ENCODE measurements at places on chromosomes 4 and X. TPM values are rescaled to one million over a fixed set of nuclear protein-coding genes. Genes with fewer than 3 reads are reported as not detected.

DNA sequence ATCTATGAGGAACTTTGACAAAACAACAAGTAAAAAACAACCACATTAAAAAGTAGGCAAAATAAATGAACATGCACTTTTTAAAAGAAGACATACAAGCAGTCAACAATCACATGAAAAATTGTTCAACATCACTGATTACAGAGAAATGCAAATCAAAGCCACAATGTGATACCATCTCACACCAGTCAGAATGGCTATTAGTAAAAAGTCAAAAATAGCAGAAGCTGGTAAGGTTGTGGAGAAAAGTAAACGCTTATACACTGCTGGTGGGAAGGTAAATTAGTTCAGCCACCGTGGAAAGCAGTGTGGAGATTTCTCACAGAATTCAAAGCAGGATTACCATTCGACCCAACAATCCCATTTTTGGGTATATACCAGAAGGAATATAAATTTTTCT is 17.0 kb upstream of the LNX1 start:
- no peak for DNase-seq

- DNase-seq, result no peak
Observed at GRCh38 chrX:15129412-15129811, 140.5 kb downstream of the ASB9 start.

- no peak for DNase-seq
Observed at GRCh38 chr4:31097999-31098398, 377.8 kb downstream of the PCDH7 start.

DNA sequence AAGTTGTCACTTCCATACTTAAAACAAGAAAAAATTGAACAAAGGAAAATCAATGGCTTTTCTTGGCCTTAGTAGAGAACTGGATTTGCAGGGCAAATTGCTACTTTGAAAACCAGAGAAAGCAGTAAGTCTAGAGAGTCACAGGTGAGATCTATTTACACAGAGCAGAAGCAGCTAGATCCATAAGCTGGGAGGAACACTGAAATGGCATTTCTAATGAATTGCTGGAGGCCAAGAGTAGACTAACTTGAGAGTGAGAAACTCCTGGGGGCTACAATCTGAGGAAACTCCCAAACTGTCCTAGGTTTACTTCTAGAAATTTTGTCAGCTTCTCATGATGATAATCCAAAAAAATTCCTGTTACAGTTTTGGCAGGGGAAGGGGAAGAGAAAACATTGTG is 133.3 kb downstream of the SPCS3 start:
- DNase-seq, result no peak

DNA sequence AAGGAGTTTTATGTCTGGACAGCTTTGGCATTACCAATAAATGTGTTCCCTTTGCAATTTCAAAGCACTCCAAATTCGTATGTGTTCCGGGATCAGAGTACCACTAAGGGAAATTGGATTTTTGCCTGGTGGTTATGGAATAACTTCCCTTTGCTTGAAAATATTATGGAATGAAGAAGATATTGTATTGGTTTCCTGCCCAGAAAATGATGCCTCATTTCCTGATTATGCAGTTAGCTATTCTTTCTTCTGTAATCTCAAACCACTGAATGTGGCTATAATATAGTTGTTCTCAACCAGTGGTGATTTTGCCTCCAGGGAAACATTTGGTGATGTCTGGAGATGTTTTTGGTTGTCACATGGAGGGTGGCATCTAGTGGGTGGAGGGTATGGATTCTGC is 142.9 kb downstream of the PCDH7 start:
- peak; percentile 83 for DNase-seq

GRCh38 chrX:110401135-110401534 is 42.5 kb downstream of the RTL9 start:
- no peak for DNase-seq

DNA sequence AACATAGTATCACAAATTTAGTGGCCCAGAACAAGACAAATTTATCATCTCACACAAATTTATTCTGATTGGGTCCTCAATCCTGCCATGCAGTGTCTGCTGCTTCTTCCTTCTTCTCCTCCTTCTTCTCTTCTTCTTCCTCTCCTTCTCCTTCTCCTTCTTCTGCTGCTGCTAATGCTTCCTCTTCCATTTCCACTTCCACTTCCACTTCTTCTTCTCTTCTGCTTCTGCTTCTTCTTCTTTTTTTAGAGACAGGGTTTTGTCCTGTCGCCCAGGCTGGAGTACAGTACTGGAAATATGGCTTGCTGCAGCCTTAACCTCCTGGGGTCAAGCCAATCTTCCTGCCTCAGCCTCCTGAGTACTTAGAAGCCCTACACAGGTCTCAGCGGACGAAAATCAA is 37.5 kb downstream of the FGFBP1 start:
- no peak for DNase-seq

The PHKA1 gene
- polyA plus RNA-seq, result 2.8 TPM

DNA sequence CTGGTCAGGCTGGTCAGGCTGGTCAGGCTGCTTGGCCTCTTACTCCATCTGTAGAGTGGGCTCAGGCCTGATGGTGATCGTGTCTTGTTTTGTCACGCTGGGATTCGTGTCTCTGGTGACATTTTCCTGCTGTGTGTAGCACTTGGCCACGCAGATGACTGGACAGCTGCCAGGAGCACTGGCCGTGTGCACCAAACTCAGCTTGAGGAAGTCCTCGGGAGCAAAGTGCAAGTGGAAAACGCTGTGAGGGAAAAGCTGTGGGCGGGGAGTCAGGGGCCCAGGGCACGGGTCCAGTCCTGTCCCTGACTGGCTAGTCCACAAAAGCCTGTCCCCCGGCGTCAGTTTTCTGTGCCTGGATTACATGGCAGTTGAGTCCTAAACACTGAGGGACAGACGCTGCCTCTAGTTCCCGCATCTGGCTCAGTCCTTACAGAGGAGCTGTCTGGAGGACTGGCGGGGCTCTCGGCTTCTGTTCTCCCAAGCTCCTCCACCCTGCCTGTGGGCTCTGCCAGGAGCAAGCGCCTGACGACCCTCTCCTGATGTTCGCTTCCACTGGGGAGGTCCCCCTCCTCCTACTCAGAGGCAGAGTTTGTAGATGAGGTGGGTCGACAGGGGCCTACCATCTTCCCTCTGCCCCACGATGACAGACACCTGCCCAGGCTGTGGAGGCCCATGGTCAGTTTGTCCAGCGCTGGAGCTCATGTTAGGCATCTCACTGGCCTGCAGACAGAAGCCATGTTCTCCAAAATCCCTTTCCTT is 35.9 kb upstream of the GRPEL1 start:
- peak; percentile 13 for DNase-seq

The PAQR3 gene
- 11.8 TPM for polyA plus RNA-seq

The SH3BGRL gene
- polyA plus RNA-seq, result 83.7 TPM

DNA sequence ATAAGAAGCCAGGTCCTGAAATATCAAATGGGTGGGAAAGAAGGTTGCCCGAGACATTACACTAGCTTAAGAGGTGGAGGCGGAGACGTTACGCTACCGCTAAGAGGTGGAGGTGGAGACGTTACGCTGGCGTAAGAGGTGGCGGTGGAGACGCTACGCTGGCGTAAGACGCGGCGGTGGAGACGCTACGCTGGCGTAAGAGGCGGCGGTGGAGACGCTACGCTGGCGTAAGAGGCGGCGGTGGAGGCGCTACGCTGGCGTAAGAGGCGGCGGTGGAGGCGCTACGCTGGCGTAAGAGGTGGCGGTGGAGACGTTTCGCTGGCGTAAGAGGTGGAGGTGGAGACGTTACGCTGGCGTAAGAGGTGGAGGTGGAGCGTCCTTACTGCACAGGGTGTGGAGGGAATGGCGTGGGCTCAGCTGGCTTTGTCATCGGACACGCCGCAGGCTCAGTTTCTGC is 12.8 kb downstream of the CYP4V2 start:
- DNase-seq, result no peak

- DNase-seq, result no peak
Observed at GRCh38 chr4:75844151-75844662, 58.0 kb downstream of the PPEF2 start.

The RHOXF2 gene
- not detected for polyA plus RNA-seq

The NALF2 gene
- 0.53 TPM for polyA plus RNA-seq

The GAB3 gene
- polyA plus RNA-seq, result 4.6 TPM

GRCh38 chr4:142648378-142648777 is 197.7 kb downstream of the INPP4B start:
- no peak for DNase-seq

The SHROOM3 gene
- 23.3 TPM for polyA plus RNA-seq

The UGT2B10 gene
- polyA plus RNA-seq, result not detected

All from muscle of back (tissue), 13 donors.